IMR-90 (cell line): ENCODE measurements at places on chromosomes 11 and 22. TPM values are rescaled to one million over a fixed set of nuclear protein-coding genes. Genes with fewer than 3 reads are reported as not detected.

DNA sequence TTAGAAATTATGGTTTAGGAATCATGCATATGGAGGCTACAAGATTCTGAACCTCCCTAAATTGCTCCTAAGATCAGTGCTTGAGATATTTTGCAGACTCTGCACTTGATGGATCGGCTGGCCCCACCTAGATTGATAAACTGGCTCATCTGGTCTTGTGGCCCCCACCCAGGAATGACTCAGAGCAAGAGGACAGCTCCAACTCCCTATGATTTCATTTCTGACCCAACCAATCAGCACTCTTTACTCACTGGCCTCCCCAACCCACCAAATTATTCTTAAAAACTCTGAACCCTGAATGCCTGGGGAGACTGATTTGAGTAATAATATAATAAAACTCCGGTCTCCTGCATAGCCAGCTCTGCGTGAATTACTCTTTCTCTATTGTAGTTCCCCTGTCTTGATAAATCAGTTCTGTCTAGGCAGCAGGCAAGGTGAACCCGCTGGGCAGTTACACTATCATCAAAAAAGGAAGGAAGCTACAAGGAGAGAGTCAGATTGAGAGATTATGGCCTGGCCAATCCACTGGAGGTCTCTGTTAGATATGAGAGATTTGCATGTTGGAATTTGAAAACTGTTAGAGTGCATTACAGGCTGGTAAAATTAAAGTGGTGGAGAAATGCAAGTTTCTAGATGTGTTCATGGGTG is 245.8 kb downstream of the CSNK2A3 start:
- no peak overlapping the region for H3K4me3 ChIP-seq
- H3K4me1 ChIP-seq: no peaks in the 10 kb centered on the region
- no peak for DNase-seq
- H3K36me3 ChIP-seq: no peaks in the 10 kb centered on the region
- no peak overlapping the region for H3K27ac ChIP-seq

DNA sequence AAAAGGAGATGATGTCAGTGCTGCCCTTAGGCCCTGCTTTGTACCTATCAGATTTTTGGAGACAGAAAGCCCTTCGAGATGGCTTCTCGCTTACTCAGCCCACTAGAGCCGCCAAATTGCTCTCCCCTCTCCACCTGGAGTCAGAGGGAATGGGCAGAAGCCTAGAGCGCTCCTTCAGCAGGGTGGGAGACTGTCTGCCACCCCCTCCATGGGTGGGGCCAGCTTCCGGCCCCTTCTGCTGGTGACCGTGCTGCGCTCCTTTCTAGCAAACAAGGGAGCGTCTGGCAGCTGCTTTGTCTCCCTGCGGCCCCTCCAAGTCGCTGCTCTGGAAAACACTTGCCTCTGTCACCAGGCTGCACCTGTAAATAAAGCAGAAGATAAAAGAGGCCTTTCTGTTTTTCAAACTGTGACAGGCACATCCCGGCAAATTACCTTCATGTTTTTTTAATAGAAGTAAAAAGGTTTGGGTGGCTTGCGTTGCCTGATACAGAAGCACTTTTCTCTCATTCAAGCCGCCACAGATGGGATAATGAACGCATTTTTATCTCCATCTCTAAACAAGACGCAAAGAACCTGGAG is 145.7 kb upstream of the NECTIN1 start:
- H3K36me3 ChIP-seq: no peaks in the 10 kb centered on the region
- H3K27ac ChIP-seq: no peak overlapping the region
- no peak overlapping the region for H3K4me3 ChIP-seq
- DNase-seq: no peak
- H3K4me1 ChIP-seq: no peaks in the 10 kb centered on the region
- H3K27me3 ChIP-seq: peaks cover 22% of the 10 kb centered on the region

DNA sequence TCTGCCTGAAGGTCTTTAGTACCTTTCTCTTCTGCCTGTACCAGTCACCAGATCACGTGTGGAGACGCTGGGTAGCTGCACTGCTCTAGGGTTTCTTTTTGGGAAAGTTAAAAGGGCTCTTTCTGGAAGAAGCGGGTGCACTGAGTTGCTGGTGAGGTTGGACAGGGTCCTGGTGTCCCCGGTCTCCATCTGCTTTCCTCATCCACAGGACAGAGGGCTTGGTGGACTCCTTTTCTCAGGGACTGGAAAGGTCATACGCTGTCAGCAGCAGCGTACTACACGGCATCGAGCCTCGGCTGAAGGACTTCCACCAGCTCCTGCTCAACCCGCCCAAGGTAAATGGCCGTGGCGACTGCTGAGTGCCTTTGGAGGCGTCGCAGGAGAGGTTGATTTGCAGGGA is 52.8 kb downstream of the SBF1 start:
- DNase-seq: no peak
- peaks cover 66% of the 10 kb centered on the region for H3K36me3 ChIP-seq
- H3K27ac ChIP-seq: no peak overlapping the region
- no peaks in the 10 kb centered on the region for H3K27me3 ChIP-seq

- peaks cover 35% of the 10 kb centered on the region for H3K27me3 ChIP-seq
- H3K36me3 ChIP-seq: no peaks in the 10 kb centered on the region
- no peaks in the 10 kb centered on the region for H3K4me1 ChIP-seq
- DNase-seq: no peak
- no peak overlapping the region for H3K4me3 ChIP-seq
- no peak overlapping the region for H3K27ac ChIP-seq
Observed at GRCh38 chr22:26852176-26852575, 194.8 kb downstream of the MIAT start.

- H3K4me3 ChIP-seq: no peak overlapping the region
- no peak overlapping the region for H3K27ac ChIP-seq
- no peaks in the 10 kb centered on the region for H3K27me3 ChIP-seq
- peaks cover 28% of the 10 kb centered on the region for H3K36me3 ChIP-seq
- H3K4me1 ChIP-seq: no peaks in the 10 kb centered on the region
Observed at GRCh38 chr11:46413760-46414465, 22.3 kb upstream of the CHRM4 start.

The SMIM35 gene
- total RNA-seq: not detected in 2 replicates

The C1QTNF4 gene
- under 0.01 TPM in 1 of 2 replicates, not detected in the other for total RNA-seq

The MUC2 gene
- not detected in 2 replicates for total RNA-seq

The MRGPRE gene
- total RNA-seq: not detected in 2 replicates

The CSTF3 gene
- total RNA-seq: 14.5 and 31.4 TPM in 2 replicates
